HT1080 (cell line): ENCODE measurements at places on chromosomes 1 and 21.

- no peak for DNase-seq
Measured at GRCh38 chr1:193613041-193613440, 426.6 kb upstream of the B3GALT2 start.

DNA sequence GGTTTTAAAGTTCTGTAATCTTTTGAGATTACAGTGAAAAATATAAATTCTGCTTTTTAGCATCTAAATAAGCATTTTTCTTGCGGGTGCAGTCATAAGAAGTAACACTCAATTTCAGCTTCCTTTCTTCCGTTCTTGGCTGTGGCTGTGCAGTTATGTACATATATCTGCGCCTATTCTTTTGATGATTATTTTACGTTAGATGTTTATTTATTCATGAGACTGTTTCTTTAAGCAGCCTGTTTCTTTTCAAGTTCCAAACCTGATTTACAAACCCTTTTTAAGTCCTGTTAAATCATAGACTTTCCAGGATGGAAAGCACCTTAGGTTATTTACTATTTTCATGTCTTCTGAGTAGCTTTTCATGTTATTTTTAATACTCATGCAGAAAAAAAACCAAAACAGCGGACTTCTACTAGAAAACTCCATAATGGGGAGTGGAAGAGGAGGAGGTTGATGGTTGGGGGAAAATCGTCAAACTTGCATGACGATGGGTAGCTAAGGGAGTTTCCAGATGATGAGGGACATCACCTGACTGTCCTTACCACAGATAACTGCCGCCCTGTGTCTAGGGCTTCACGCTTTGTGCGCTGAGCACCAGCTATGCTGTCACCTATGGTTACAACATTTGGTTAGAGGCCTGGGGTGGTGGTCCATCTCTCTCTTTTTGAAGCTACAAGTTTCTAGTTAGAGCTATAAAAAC lies 2.6 kb downstream of the PRDM2 start:
- DNase-seq, result no peak

- DNase-seq, result no peak
Measured at GRCh38 chr1:43004587-43005459, 46.2 kb upstream of the SLC2A1 start.

DNA sequence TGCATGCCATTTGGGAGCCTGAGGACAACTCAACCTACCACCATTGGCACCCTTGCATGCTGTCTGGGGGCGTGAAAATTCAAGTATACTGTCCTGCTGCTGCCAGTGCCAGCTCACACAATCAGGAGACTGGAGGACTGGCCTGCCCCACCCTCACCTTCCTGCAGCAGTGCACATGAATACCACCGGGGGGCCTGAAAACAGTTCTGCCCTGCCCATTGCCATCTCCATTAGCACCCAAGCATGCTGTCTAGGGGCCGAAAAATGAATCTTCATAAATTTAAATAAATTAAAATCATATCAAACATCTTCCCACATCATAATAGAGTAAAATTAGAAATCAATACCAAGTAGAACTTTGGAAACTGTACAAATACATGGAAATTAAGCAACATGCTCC lies 322.1 kb upstream of the TMPRSS15 start:
- DNase-seq, result peak; percentile 26

GRCh38 chr1:169509354-169509753 lies 23.6 kb upstream of the SLC19A2 start:
- DNase-seq, result no peak
